ENCODE measurements at places on chromosomes 1 and 21.
A peak's percentile ranks its signal among the peaks of the same experiment; 100 is the strongest.

GRCh38 chr21:31665397-31665796, 5.9 kb downstream of the SOD1 start:
- DNase-seq: no peak

DNA sequence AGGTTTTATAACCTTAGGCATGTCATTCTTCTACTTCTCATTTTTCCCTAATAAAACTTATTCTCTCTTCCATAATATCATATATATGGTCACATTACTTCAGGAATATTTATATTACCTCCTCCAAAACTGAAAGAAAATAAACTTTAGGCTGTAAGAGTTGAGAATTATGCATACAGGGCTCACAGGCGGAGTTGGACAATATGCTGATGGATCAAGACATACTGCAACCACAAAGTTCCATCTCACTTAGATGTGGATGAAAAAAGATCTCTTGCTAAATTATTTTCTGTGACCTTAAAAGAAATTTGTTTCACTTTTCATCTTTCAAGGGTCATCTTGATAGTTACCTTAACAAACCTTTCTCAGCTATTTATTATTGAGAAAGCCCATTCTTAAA, 152.6 kb upstream of the PDE4B start:
- DNase-seq: no peak

DNA sequence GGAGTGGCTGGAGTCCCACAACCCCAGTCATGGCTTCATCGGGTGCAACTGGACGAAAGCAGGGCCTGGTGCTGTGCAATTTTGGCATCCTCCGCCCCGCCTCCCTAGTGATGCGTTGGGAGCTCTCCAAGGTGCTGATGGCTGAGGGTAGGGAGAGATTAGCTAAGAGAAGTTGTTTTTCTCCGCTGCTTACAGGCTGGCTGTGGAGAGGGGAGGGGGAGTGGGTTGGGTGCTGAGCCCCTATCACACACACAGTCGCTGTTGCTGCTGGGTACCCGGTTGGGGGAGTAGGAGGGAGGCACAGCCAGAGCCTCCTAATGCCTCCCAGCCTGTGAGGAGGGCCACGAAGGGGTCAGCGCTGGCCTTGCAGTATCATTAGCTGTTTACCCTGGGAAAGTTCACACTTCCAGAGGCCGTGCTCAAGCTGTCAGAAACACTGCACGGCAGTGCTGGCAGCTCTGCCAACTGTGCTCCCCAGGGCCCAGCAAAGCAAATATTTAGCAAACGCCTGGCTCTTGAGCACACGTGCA, 110.0 kb downstream of the GRIK3 start:
- DNase-seq: no peak

DNA sequence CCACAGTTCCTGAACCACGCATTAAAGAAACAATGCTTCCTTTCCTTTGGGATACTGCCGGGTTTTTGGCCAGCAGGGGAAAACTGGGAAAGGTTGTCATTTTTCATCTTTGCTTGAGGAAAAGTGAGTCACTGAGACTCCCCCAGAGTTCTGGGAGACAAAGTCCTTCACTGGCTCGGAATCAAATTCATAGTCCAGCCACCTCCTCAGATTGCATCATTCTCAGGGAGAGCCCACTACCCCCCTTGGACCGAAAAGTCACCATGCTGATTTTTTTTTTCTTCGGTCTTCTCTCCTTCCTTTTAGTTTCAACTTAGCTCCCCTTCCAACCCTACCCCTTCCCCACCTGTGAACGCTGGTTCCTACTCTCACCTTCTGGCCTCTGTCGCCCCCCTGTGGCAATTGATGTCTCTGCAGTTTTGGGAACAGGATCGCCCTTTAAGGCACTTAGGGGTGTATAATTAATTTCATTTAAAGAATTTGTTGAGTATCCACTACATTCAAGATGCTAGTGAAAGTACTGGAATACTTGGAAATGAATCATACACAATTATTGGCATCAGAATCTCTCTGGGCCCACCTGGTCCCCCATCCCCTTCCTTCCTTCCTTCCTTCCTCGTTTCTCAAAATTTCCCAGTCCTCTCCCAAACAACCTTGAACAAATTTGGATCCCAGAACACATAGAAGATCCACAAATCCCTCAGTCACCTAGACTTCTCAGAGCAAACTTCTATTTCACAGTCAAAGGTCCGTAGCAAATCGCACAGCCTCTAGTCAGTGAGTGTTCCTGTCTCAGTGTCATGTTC, 6.9 kb downstream of the ACKR1 start:
- DNase-seq: peak; percentile 10

DNA sequence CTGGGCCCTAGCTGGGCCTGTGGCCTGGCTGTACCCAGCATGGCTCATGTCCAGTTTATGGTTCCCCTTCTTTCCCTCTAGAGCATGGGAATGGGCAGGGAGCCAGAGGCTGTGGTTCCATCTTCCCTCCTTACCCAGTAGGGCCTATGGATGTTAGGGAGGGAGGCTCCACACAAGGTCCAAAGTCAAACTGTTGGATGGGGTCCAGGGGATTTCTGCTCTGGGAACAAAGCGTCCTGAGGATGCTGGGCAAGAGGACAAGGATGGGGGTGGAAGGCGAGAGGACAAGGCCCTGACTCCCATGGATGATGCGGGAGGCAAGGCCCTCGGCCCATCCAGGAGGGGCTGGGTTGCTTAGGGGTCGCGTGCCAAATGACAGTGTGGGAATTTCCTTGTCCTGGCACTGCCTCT, 17.3 kb downstream of the CSF1 start:
- no peak for DNase-seq
